ENCODE measurements at places on chromosomes 4 and X.

DNA sequence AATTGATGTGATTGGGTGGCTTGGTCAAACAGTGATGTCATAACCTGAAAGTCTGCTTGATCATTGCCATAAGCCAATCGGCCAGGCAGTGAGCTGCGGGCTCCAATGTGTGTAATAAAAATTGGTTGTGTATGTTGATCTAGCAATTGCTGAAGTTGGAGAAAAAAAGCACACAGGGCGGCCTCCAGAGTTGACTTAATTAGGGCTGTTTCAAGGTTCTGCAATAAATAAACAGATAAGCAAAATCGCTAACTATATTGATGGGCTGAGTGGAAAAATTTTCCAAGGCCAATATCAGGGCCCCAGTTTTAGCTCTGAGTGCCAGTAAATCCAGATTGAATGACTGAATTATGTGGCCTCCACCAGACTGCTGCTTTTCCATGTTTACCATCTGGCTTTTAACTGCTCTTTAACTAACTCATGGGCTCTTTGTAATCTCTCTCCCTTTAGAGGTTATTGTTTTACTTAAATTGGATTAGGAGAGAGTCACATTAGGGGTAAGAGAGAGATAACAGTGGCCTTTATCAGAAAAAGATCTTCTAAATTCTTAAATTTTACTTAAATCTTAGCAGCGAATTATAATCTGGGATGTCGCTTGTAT lies 160.6 kb upstream of the WDFY3 start:
- DNase-seq, result no peak

DNA sequence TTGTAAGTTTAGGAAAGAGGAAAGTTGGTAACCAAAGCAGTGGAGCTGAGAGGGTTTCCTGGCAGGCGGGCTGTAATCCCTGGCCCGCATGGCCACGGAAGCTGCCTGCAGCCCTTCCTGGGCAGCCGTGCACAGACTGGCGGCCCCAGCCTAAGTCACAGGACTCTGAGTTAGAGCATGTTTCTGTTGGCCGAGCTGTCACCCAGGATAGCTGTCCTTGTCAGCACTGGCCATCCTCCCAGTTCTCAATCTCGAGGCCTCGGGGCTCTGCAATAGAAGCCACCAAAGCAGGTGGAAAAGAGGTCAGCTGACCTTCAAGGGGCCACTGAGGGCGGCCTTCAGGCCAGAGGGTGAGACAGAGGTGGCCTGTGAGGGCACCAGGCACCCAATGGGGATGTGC lies 20.5 kb downstream of the PNMA6E start:
- no peak for DNase-seq

- no peak for DNase-seq
Measured at GRCh38 chrX:30513284-30513683, 64.3 kb downstream of the TASL start.

- no peak for DNase-seq
Measured at GRCh38 chr4:152864361-152864760, 71.8 kb upstream of the FHDC1 start.

DNA sequence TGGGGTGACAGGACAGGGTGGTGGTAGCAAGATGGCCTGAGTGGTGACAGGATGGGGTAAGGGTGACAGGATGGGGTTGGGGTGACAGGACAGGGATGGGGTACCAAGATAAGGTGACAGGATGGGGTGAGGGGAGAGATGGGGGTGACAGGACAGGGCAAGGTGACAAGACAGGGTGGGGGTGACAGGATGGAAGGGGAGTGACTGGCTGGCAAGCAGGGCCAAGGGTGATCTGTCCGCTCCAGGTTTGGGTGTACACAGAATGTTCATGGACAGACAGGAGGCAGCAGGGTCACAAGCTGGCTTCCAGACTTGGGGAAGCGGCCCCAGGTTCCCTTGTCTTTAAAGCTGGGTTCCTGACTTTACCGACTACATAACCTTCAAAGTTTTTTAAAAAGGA lies 23.3 kb downstream of the RNF212 start:
- DNase-seq, result no peak

DNA sequence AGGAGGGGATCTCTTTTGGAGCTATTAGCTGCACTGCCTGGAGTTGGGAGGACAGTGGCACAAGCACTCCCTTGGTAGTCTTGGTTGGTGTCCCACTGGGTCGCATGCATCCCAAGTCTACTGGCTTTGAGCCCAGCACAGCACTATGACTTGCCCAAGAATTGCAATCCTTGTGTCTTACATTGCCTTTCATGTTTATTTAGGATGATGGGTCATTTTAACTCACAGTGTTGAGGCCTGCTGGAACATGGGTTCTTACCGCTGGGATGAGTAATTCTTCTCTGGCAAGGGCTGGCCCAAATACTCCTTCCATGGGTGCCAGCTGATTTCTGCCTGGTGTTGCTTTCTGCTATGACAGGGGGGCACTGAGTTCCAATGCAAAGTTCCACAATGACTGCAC lies 185.5 kb downstream of the TEX13C start:
- no peak for DNase-seq

- DNase-seq, result no peak
Measured at GRCh38 chr4:6193399-6193798, 7.0 kb downstream of the JAKMIP1 start.

DNA sequence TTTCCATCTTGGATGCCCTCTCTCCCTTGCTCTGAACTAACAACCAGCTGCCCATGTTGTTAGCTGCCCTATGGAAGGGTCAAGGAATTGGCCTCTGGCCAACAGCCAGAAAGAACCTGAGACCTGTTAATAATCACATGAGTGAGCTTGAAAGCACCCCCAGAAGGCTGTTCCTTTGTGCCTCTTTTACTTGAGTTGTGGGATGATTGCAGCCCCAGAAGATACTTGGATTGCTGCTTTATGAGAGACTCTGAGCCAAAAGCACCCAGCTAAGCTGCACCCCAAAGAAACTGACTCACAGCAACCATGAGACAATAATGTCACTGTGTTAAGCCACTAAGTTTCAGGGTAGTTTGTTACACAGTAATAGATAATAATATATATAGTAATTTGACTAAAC lies 73.3 kb downstream of the FRYL start:
- DNase-seq, result no peak

GRCh38 chr4:148445071-148445859 lies 3.1 kb upstream of the NR3C2 start:
- peak; percentile 51 for DNase-seq

- no peak for DNase-seq
Measured at GRCh38 chrX:145178268-145178667, 69.0 kb upstream of the SPANXN1 start.

GRCh38 chr4:575281-576141 lies 584 bp downstream of the TMEM271 start:
- DNase-seq, result no peak

GRCh38 chr4:168325591-168325990 lies 7.0 kb upstream of the DDX60 start:
- no peak for DNase-seq

- DNase-seq, result no peak
Measured at GRCh38 chrX:130652824-130653578, 250.0 kb downstream of the ENOX2 start.

DNA sequence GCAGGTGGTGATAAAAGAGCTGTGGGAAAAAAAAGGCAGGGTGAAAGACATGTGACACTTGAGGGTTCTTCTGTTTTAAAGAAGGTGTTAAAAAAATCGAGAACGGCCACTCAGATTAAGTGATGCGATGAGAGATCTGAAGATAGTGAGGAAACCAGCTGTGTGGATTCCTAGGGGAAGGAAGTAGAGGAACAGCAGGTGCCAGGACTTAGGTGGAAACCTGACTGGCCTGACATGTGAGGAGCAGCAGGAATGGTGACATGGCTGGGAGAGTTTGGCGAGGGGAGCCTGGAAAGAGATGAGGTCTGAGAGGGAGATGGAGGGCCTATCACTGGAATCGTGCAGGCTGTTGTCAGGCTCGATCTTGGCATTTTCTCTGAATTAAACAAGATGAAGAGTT lies 55.5 kb downstream of the BMPR1B start:
- DNase-seq, result no peak

GRCh38 chr4:167079762-167080161 lies 154.5 kb downstream of the SPOCK3 start:
- no peak for DNase-seq

DNA sequence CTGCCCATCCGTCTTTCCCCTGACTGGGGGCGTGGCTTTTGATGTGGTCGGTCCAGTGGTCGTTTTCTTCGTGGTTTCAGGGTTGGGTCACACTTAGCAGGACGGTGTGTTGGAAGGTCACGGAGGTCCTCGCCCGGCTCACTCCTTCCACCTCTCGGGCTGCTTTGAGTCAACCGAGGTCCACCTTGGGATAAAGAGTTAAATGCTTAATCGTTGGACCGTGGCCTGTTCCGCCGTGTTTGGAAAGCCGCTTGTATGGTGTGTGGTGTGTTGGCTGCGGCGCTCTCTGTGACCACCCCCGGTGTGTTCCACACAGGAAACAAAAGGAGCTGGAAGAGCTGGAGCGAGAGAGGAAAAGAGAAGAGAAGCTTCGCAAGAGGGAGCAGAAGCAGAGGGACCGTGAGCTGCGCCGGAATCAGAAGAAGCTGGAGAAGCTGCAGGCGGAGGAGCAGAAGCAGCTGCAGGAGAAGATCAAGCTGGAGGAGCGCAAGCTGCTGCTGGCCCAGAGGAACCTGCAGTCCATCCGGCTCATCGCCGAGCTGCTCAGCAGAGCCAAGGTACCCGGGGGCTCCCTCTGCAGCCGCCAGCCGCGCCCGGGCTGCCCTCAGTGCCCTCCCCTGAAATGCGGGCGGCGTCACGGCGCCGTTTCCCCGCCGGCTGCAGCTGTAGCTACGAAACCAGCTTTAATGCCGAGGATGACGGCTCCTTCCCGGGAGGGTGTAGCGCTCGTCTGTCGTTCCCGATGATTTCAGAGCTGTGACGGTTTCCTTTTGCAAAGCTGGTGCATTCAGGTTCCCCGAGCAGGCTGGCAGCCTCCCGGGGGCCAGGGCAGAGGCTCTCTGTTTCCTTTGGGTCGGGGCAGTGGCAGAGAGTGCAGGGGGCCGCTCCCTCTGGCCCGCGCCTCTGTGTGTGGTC lies 7.7 kb downstream of the AKAP17A start:
- DNase-seq, result no peak

- DNase-seq, result no peak
Measured at GRCh38 chr4:2103127-2103842, 44.2 kb downstream of the NAT8L start.

GRCh38 chr4:54637325-54637724 lies 20.4 kb upstream of the KIT start:
- no peak for DNase-seq

DNA sequence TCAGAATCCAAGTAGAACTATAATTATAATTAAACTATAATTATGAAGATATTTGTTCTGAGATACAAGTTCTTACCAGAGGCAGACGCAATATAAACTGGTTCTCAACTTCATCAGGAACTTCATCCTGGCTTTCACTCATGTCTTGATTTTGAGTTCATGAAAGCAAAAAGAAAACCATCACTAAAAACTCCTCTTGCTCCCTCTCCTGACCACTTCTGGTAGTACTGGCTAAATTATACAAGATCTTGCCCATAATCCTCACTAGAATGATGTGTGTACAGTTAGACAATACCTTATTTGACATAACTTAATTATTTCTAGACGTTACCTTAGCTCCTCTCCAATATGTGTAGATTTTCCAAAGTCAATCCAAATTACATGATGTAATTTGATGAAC lies 3.7 kb downstream of the TAF7L start:
- no peak for DNase-seq

GRCh38 chrX:12115377-12115776 lies 22.9 kb upstream of the FRMPD4 start:
- no peak for DNase-seq

DNA sequence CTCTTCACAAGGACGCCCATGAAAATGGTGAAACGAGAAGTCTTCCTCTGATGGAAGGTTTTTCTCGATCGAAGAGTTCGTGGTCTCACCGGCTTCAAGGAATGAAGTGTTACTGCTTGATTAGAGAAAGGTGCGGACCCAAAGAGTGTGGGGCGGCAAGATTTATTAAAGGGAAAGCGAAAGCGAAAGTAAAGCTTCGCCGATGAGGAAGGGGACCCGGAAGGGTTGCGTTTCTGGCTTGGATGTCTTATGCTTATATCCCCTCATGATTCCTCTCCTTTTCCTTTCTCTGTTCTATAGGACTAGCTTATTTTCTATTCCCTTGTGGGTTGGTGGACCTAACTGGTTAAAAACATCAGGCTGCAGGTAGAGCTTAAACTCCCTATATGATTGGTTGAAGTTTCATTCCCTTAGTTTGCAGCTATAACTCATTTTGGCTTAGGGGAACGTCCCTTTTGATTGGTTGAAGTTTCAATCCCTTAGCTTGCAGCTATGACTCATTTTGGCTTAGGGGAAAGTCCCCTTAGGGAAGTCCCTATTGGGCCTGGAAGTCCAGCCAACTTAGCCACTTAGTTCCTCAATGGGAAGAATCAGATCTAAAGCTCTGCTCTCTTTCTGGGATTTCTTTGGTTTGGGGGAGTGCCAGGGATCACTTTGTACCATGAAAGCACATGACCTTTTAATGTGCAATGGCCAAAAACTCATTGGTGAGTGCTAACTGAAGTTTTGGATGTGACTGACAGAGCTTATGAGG lies 1025.0 kb upstream of the PCDH10 start:
- DNase-seq, result no peak

DNA sequence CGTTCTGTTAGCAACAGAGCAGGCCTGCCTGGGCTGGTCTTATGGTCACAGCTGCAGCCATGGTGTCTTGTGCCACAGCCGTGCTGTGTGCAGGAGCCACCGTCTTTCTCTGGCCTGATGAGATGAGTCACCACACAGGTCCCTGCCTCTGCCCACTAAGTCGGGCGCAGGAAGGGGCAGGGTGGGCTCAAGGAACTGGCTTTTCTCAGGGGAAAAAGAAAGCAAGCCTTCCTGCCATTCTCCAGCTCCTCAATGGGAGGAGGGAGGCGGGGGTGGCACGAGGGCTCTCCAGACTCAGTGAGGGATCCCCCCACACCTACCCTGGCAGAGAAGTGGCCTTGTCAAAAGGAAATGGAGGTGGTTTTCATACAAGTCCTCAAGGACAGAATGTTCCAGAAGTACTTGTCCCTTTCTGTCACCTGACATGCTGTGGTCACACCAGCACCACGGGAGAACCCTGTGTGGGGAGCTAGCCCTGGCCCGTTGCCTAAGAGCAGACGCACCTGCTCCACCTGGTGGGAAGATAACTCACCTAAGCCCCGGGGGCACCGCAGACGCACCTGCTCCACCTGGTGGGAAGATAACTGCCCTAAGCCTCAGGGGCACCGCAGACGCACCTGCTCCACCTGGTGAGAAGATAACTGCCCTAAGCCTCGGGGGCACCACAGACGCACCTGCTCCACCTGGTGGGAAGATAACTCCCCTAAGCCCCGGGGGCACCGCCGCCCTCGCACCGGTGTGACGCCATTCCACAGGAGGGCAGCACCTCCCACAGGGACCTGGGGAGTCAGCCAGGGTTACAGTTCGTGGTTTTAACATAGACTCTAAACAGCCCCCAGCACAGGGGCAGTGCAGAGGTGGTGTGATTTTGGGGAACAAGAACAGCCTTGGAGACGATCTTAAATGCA lies 18.5 kb downstream of the UVSSA start:
- DNase-seq, result no peak
